ENCODE measurements at places on chromosomes 1 and 21.

DNA sequence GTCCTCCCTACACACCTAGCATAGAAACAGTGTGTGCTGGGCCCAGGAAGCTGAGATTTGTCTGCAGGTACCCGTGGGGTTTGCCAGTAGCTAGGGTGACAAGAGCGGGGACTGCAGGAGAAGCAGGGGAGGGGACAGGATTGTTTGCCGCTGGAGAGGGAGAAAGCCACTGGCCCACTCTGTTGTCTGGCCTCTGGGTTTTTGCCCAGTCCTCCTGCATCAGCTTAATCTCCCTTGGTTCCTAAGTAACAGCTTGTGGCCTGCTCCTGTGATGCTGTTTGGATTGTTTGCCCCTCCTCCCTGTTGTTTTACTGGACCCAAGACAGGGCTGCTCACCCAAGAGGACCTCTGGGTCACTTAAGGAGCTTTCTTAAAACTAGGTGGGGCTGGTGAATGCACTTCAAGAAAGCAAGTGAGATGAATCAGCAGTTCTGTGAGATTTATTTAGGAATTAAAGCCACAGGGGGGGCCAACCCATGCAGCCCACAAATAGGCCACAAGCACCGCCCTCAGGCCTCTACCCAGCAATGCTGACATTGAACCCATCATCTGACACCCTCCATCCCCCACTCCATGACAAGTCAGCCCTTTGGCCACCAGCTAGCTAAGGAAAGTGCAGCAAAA, 142.8 kb downstream of the ZZZ3 start:
- no peak for DNase-seq

GRCh38 chr1:62746086-62746808, 37.7 kb upstream of the ATG4C start:
- peak; percentile 31 for DNase-seq

DNA sequence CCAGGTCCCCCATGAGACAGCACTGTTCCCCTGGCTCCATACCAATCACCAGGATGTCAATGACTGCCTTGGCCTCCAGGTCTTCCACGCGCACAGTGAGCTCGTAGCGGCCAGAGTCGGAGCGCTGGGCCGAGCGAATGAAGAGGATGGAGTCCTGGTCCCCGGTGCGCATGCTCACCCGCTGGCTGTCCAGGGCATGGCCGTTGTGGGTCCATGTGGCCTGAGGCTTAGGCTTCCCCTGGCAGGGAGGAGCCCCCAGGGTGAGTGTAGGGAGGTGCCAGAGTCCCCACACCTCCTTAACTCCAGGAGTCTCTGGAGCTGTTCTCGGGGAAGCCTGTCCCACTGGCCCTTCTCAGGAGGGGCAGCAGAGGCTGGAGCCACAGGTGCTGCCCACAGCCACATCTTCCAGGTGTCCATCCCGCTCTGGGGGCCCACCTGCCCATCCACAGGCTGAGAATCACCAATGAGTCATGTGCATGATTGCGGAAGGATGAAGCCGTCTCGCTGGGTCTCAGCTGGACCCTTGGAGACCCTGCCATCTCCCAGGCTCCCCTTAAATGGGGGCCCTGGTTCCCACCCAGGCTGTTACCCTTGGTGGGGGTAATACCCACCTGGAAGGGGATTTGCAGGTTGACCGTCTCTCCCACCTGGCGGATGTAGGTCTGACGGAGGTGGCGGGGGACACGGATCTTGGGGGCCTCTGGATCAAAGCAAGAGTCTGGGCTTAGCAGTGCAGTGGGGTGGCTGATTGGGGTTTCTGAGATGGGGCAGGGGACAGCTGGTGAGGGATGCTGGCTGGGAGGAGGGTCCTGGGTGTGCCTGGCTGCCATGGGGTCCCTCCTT, 4.1 kb downstream of the MYBPH start:
- no peak for DNase-seq

DNA sequence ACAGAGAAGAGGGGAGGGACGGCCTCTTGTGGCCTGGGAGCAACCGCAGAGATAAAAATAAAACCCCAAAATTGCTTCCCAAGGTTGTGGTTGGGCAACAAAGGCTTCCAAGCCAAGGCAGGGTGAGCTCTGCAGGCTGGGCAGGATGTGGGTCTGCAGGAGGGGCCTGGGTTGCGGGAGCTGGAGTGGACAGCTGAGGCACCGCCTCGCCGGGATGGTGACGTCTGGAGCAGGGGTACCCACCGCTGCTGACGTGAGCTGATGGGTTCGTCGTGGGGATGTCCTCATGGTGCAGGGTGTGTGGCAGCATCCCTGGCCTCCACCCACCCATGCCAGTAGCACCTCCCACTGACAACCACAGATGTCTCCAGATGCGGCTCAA, 3.7 kb downstream of the AURKAIP1 start:
- no peak for DNase-seq

DNA sequence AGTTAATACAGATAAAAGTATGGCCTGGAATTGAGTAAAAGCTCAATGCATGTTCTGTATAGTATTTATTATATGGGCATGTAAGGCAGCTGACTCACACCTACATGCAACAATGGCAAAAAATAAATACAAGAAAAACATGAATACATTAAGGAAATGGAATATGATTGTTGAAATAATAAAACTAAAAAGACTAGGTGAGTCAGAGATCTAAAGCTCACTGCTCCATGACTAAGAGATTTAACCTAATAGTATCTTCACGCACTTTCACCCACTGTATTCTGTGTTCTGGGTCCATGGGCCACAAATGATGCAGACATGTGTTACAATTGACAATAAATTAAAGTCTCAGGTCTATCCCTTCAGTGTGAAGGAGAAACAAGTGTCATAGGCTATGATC, 607.0 kb downstream of the AGBL4 start:
- no peak for DNase-seq

- DNase-seq, result no peak
Observed at GRCh38 chr1:89151047-89151446, 24.8 kb downstream of the GBP7 start.

- DNase-seq, result no peak
Observed at GRCh38 chr1:170978371-170978910, 43.1 kb downstream of the MROH9 start.

- DNase-seq, result no peak
Observed at GRCh38 chr1:111779546-111779945, 23.8 kb downstream of the DDX20 start.

- DNase-seq, result no peak
Observed at GRCh38 chr1:993379-993995, 6.4 kb downstream of the HES4 start.

GRCh38 chr1:61453111-61453961, 271.6 kb downstream of the TM2D1 start:
- DNase-seq, result peak; percentile 32

DNA sequence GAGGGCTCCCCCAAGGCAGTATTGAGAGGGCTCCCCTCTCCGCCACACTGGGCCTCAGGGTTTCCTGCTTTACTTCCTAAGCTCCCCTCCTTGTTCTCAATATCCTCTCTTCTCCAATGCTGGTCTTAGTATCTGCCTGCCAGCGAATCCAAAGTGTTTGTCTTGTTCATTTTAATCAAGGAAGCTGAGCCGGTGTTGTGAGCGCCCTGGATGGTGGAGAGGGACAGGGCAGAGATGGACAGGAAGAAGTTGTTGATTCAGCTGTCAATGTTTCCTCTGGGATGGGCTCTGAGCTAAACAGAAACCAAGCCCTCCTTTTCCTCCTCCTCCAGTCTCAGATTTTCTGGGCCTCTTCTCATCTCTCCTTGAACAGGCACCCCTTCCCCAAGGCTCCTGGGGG, 5.4 kb downstream of the OLFML3 start:
- DNase-seq, result peak; percentile 7

DNA sequence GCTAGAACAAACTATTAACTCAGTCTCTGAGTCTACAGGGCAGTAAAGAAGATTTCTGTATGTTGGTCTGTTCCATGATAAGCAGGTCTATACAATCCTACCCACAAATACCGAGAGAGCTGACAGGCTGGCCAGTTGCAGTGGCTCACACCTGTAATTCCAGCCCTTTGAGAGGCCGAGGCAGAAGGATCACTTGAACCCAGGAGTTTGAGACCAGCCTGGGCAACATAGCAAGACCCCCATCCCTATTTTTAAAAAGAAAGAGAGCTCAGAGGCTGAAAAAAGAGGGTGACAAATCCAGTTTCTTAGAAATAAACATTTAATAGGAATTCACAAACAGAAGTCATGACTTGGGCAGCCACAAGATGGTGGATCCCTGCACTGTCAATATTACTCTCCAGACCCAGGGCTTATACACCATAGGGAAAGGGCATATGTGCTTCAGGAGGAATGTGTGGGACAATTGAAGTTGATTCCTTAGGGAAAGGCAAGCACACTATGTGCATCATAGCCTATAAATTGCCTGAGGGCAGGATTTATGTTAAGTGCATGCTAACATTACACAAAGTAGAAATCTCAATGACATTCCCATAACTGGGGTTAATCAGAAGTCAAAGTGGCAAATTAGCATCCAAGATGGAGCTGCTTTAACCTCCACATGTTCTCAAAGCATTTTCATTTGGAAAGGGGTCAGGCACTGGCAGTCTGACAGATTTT, 66.8 kb downstream of the SLC16A1 start:
- no peak for DNase-seq

- DNase-seq, result no peak
Observed at GRCh38 chr21:33396951-33397350, 6.3 kb upstream of the IFNGR2 start.

DNA sequence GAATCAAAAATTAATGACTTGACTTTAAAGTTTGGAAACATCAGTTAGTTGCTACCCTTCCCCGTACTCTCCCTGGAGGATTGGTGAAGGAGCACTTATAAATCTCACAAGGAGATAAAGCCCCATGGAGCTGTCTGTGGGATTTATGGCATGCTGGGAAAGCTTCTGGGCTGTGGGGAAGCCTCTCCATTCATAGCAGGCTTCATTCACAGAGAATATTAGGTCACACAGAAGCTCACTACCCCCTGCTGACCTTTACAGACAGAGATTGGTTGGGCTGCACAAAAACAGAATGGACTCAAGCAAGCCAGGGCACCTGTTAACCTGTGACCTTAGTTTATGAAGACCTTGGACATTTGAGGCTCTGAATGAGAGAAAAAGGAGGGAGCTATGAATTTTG, 32.1 kb downstream of the RGL1 start:
- no peak for DNase-seq

GRCh38 chr1:4101459-4102161, 201.5 kb upstream of the C1orf174 start:
- no peak for DNase-seq

- DNase-seq, result no peak
Observed at GRCh38 chr1:224533517-224533916, 82.6 kb upstream of the CNIH3 start.

DNA sequence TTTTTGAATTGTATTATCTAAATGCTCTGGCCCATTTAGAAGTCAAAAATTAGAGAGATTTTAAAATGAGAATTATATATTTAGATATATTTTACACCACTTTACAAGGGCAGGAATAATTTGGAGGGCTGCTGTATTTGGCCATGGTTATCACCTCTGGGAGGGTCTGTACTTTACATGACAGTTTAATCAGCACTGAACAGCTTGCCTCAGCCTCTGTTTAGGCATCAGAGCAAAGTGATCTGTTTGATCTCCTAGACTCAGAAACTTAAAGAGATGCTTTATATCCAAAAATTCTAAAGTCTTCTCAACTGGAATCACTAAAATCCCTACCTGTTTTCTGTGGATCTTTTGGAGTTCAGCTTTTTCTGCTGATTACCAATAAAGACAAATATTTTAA, 5.4 kb upstream of the SPTA1 start:
- DNase-seq, result no peak

DNA sequence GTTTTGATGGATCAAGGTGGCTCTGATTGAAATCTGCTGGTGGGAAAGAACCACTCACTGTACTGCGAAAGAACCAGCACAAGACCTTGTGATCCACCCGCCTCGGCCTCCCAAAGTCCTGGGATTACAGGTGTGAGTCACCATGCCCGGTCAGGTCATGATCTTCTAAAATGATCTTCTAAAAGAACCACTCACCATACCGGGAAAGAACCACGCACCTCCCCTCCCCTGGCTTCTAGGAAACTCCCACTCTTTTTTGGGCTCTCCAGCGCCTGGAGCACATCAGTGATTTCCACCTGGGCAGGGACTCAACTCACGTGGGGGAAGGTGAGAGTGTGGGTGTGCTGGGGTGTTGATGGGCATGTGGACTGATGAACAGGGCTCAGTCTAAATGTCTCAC, 7.9 kb upstream of the RAB7B start:
- DNase-seq, result no peak

- no peak for DNase-seq
Observed at GRCh38 chr1:37998913-37999429, 6.3 kb downstream of the FHL3 start.

DNA sequence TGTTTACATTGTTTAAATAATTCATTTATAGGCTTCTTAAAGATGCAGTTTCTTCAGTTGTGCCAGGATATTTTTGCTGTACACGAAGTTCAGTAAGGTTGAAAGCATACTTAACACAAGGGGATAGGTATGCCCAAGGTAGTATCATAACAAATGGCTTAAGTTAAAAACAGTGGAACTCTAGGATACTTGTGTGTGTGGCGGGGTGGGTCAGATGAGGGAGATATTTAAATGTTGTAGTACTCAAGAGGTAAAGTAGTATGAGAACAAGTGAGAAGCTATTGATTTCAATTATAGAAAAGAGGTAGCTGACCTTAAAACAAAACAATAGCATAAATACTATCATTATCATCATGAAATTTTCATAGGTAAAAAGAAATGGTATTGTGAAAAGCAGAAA, 6.2 kb downstream of the LRRC7 start:
- DNase-seq, result no peak

Data from COR-L47 (cell line).